Osteocyte (in vitro differentiated cells): ENCODE measurements at places on chromosomes 16 and 17. TPM values are rescaled to one million over a fixed set of nuclear protein-coding genes. Genes with fewer than 3 reads are reported as not detected.

- DNase-seq: no peak
These were observed 1.2 kb upstream of the P2RX1 start for GRCh38 chr17:3917391-3917931.

- DNase-seq: no peak
These were observed 2.6 kb downstream of the SLC16A6 start for GRCh38 chr17:68288375-68288774.

DNA sequence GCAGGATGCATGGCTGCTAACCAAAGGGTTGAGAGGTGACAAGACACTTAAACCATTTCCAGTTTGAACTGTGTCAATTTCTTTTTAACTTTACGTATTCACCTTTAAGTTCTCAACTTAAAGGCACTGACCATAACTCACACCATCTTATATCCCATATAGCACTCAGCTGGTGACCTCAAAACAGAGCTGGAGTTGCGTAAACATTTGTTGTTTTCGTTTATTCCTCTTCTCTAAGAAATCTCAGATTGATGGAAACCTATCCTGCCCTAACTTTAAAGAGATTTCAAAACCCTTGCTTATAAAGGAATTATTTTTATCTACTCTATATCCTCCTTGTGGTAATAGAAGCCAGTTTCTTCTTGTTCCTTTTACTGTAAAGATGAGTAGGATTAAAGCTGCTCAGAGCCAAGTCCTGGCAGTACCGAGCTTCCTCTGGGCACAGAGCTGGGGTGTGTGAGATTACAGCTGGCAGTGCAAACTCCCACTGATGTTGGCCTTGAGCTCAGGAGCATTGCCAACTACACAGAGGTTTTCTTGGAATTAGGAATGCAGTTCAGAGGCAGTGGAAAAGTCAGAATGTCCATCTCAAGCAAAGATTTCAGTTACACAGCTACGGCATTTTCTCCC lies 1.3 kb downstream of the KCTD2 start:
- DNase-seq: no peak

GRCh38 chr16:84465154-84465553 lies 39.3 kb downstream of the MEAK7 start:
- peak; percentile 30 for DNase-seq

DNA sequence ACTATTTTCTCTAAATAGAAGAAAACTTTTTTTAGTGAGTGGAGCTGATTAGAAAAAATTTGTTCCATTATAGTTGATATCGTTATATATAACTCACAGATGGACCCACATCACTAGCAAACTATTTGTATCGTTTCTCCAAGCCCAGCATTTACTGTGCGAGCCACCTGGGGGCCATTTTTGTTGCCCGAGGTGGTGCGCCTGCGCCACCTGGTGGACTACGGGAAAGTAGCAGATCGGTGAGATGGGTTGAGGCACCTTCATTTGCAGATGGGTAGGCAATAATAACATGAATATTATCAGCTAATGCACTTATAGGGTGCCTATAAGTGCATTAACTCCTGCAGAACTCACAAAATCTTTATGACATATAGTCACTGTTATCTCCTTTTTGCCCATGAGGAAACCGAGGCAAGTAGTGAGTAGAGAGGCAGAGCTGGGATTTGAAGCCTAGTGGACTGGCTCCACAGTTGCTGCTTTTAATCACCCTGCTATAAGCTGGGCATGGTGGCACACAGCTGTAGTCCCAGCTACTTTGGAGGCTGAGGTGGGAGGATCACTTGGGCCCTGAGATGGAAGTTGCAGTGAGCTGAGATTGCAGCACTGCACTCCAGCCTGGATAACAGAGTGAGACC lies 23.2 kb upstream of the NTN1 start:
- DNase-seq: no peak

GRCh38 chr17:37700881-37701280 lies 44.0 kb downstream of the HNF1B start:
- no peak for DNase-seq

DNA sequence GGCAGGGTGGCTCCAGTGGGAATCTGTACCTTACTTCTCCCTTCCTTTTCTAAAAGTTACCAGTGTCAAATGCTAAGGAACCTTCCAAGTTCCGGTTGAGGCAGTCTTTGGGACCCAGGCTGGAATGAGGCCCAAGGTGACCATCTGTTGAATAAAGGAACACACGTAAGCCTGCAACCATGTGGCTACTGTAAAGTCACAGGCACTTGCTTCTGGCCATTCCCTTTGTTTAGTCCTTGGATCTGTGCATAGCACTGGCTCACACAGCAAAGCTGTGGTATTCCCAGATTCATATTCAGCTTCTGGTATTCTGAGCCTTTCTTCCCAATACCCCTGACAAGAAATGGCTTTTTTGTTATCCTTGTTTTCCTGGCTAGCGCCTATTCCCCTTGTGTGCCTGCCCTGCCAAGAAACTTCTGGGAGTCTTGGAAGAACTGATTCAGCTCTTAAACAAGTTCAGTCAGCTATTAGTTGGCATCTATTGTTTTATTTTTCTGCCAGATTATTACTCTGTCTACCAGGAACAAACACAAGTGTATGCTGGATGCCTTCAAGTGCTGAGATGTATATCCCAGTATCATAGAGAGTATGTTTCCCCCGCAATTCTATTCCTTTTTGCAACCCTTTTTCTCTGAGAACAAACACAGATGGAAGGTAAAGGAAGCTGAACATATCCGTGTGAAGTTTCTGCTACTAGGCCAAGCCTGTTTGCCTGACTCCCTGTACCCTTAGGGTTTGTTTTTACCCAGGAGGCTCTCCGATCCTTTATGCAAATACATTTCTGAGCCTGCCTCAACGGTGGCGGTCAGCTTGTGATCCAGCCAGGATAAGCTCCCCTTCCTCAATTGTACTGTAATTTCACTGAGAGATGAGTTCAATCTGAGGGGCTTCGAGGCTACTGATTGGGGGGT lies 13.2 kb downstream of the TMEM238L start:
- no peak for DNase-seq

- peak; percentile 88 for DNase-seq
These were observed 985 bp upstream of the SLFN12 start for GRCh38 chr17:35433075-35433894.

- no peak for DNase-seq
These were observed 102.6 kb downstream of the NTN1 start for GRCh38 chr17:9123594-9124553.

GRCh38 chr17:10384175-10384574 lies 11.4 kb upstream of the MYH13 start:
- DNase-seq: no peak

- no peak for DNase-seq
These were observed 646 bp downstream of the KIF22 start for GRCh38 chr16:29790949-29791844.

- no peak for DNase-seq
These were observed 116.0 kb downstream of the MAP2K4 start for GRCh38 chr17:12136646-12137045.

DNA sequence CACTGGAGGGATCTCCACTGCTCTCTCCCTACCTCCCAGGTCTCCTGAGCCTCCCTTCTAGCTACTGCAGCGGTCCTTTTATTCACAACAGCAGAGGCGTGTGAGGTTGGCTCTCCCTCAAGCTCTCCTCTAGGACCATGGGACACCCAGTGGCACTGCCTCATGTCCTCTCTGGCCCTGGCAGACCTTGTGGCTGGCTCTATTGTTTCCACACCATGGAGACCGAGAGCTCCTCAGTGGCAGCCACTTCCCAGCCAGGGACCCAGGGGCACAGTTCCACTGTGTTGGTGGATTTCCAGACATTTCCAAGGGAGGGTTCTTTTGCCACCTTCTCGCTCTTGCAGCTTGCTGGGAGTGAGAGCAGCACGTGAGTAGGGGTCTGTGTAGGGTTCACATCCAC lies 204.9 kb downstream of the AXIN2 start:
- peak; percentile 66 for DNase-seq

DNA sequence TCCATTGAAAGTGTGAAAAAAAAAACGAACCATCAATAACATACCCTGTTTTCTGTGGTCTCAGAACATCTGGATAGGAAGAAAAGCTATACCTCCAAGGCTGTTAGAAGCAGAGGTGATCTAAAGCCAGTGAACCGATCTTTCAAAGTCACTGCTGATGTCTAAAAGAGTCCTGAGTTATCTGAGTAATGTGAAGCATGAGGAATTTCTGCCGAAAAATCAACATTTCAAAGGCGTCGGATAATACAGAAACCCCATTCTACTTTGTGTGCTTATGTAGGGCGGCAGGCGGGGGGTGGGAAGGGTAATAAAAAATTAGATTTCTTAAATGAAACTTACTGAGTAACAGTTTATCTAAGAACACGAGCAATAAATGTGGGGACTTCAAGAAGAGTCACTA lies 3.9 kb downstream of the XYLT1 start:
- DNase-seq: no peak

GRCh38 chr16:10838621-10839278 lies 20.2 kb upstream of the TVP23A start:
- no peak for DNase-seq

- DNase-seq: no peak
These were observed 407.3 kb downstream of the XYLT1 start for GRCh38 chr16:17063201-17064139.

DNA sequence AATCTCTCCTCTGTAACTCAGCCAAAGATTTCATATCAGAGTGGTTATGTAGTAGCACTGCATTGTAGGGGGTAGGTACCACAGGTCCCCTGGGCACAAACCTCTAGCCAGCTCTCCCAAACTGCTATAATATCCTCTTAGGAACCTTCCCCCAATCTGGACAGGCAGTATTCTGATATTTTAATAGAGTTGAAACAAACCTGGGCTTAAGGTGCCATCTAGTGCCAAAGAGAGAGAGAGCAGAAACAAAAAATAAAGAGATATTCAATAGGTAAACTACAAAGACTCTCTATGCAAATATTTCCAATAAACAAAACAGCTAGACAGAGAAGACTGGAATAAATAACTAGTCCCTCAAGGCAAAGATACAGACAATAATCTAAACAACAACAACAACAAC lies 1070.0 kb downstream of the CDH11 start:
- no peak for DNase-seq

- DNase-seq: peak; percentile 88
These were observed 59.8 kb downstream of the NEUROD2 start for GRCh38 chr17:39547713-39548478.

WFDC1 gene
- total RNA-seq: 0.24 TPM in 2 replicates

PGAP3 gene
- total RNA-seq: 33.8 and 35.3 TPM in 2 replicates

ADAP2 gene
- 0.31 and 0.62 TPM in 2 replicates for total RNA-seq

FBXW10 gene
- not detected in 2 replicates for total RNA-seq

ADAM11 gene
- total RNA-seq: 1.0 and 1.7 TPM in 2 replicates

RAC3 gene
- 19.4 and 21.8 TPM in 2 replicates for total RNA-seq

TMEM88 gene
- total RNA-seq: 3.4 TPM in 2 replicates

C16orf54 gene
- not detected in 2 replicates for total RNA-seq

AIPL1 gene
- total RNA-seq: not detected in 2 replicates

CACNA1H gene
- total RNA-seq: 21.2 and 21.3 TPM in 2 replicates

IKZF3 gene
- not detected in 2 replicates for total RNA-seq

MT1G gene
- not detected in 2 replicates for total RNA-seq
